ENCODE measurements at places on chromosomes 13 and 19.

DNA sequence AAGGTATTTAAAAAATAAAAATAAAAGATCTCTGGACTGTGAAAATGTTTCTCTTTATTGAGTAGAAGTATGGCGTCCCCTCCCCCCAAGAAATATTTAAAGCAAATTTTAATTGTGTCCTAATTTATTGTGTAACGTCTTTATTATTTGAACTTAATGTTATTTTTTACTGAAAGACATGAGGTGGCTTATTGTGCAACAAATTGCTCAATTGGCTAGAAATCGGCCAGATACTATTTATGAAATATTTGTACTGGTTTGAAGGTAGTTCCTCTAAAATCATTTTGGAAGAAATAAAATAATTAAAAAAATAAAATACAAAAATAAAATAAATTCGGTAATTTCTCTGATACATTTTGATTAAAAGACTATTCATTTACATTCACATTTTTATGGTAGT lies 162.3 kb downstream of the DACH1 start:
- no peak for DNase-seq

DNA sequence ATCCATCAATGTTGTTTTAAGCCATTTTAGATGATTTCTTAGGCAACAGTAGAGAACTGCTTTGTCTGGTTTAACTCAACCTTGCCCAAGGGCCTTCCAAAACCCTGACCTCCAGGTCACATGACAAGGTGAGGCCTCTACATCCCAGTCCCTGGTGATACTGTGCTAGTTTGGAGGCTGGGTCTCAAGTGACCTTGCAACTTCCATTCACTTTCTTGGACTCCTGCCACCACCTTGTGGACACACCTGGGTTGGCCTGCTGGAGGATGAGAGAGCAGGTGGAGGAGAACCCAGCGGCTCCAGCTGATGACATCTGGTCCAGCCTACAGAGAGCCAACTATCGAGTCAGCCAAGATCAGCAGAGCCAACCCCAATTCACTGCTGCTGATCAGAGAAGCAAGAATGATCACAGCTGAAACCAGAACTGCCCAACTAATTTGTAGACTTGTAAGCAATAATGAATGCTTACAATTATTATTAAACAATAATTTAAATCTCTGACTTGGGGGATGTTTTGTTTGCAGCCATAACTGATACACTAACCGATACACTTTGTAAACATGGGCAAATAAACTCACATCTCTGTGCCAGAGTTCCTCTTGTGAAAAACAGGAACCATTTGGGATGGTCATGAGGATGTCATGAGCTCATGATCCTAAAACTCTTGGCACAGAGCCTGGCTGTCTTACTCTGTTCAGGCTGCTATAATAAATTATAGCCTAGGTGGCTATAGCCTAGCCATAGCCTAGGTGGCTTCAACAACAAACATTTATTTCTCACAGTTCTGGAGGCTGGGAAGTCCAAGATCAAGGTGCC lies 11.5 kb downstream of the FAM187B start:
- no peak for DNase-seq

DNA sequence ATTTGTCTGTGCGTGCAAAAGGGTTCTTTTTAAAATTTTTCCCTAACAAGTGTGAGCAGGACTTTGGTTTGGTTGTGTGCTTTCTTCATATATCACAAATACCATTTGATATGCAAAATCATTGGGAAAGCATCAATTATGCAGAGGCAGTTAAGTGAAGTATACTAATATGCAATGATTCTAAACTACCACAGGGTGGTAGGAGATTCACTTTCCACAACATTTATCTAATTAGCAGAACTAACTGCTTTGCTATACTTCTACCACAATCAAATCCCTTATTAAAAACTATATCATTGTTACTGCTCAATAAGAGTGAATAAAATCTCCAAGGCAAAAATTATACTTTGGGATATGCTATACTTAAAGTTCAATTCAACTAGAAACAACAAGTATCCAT lies 2738.9 kb upstream of the PCDH20 start:
- no peak for DNase-seq

DNA sequence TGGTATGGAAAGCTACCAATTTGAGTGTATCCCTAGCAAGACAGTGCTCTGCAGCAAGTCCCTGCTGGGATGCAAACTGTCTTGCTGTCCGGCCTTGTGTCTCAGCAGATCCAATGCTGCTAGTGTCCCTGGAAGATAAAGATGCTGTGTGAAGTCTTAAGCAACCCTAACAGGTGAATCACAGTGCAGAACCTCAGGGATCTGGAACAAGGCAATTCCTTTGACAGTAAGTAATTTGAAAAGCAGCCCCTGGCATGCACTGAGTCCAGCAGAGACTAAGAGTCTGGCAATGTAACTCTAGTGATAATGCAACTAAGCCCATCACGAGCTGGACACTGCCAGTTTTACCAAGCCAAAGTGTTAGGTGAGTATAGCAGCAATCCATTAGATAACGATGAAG lies 1.7 kb upstream of the UCHL3 start:
- no peak for DNase-seq

DNA sequence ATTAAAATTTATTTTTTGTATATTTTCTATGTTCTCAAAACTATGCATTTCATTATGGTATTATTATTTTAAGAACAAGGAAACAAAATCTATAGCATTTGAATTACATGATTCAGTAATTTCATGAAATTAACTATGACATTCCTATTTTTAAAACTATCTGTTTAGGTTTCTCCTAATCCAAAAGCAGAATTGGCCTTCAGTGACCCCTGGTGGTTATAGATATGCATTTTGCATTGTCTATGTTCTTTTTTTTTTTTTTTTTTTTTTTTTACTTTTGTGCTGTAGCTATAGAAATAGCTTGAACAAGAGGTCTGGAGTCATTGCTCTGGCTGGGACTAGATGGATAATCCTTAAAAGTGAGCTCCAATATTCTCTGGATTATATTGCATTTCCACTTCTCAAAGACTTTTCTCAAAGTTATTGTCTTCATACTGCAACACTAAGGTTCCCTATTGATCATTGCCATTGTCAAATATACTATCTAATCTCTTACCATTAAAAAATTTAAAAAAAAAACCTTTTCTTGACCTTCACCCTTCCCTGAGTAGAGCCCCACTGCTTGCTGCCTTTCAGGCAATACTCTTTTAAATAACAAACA lies 15.9 kb upstream of the DNAJC3 start:
- DNase-seq, result no peak

DNA sequence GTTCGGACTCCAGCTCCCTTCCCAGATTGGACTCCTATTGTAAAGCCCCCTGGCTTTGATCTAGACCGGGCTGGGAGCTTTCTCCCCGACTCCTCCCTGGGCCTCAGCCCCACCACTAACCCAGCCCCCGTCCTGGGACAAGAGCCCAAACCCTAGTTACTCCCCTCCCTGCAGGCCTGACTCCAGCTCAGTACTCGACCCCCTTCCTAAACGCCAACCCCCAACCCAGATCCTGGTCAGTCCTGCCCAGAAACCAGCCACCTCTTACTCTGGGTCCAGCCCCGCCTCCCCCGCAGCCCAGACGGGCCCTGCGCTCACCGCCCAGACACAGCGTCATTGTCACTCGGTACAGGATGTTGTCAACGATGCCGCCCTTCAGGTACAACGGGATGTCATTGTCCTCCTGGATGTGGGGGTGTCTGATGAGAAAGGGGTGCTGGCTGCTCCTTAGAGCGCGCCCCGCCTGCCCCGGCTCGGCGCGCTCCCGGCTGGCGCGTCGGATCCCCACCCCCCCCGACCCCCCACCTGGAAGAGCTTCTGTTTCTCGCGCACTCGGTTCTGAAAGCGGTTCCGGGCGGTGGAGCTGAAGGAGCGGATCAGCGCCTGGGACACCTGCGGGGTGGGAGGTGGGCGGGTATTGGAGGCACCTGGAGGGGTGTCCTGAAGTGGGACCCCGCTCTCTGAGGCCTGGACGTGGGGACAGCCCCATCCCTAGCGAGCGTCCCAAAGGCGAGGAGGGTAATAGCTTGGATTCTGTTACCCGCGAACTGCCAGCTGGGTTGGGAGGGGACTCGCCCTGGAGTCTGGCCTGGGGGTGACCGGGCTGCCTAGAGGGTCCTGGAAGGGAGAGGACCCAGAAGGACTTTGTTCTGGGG lies 866 bp downstream of the COX7A1 start:
- no peak for DNase-seq

- DNase-seq, result peak; percentile 88
Measured at GRCh38 chr13:48037346-48038173, at the start of gene NUDT15. Gene NUDT15 (plus strand): TSS chr13:48037726. CDS start chr13:48037747, 21 bp downstream.

GRCh38 chr13:92947770-92948434 lies 278.7 kb upstream of the GPC6 start:
- DNase-seq, result no peak

- DNase-seq, result no peak
Measured at GRCh38 chr13:80547885-80548825, 207.2 kb upstream of the SPRY2 start.

GRCh38 chr19:45296355-45296754 lies 26.3 kb downstream of the CKM start:
- no peak for DNase-seq

- DNase-seq, result no peak
Measured at GRCh38 chr13:49022472-49023144, 46.9 kb downstream of the FNDC3A start.

DNA sequence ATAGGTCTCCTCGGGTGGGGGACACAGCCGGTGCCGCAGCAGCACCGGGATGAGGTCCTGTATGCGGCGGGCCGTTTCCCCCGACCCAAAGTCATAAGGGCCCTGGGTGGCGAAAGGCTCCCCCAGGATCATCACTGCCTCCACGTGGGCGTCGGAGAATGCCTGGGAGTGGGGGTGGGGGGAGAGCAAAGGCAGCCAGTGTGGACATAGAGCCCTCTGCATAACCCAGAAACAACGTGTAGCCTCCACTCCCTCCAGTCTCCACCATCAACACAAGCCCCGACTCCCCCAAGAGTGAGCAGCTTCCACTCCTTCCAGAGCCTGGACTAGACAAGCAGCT lies 1.7 kb upstream of the NUMBL start:
- DNase-seq, result no peak

DNA sequence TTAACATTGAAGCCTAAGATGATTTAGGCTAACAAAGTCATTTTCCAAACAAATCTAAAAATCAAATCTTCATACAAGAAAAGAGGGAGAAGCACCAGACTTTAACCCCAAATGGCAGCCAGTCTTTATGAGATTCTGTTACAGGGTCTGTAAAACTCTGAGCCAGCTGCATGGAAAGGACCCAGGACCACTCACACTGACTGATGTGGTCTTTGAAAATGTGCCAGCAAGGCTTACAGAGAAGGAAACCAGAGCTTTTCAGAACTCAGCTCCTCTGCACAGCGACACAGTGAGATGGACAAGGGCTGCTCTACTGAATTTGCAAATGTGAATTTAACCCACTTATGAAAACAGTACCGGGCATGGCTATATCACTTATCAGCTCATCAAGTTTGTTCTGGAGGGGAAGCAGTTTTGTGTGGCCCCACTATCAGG lies 98.8 kb upstream of the SERP2 start:
- no peak for DNase-seq

- DNase-seq, result no peak
Measured at GRCh38 chr13:31073859-31074718, 87.6 kb downstream of the HSPH1 start.

GRCh38 chr19:41785653-41786052 lies 10.7 kb upstream of the CEACAM3 start:
- DNase-seq, result peak; percentile 58

DNA sequence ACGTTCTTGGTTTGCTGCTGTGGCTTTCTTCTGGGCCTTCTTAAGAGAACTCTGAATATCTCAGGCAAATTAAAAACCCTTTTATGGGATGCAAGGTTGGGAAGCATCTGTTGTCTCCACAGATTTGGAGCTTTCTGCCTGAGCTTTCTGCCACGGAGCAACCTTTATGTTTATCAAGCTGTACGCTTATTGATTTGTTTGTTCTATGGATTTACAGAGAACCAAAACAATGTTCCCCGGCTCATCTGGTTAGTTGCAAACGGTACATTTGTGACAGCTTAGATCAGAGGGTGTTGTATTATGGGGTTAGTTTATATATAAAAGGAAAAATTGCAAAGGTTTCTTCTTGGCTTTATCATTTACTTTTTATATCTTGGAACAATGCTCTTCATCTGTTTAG lies 479.6 kb downstream of the DIAPH3 start:
- no peak for DNase-seq

DNA sequence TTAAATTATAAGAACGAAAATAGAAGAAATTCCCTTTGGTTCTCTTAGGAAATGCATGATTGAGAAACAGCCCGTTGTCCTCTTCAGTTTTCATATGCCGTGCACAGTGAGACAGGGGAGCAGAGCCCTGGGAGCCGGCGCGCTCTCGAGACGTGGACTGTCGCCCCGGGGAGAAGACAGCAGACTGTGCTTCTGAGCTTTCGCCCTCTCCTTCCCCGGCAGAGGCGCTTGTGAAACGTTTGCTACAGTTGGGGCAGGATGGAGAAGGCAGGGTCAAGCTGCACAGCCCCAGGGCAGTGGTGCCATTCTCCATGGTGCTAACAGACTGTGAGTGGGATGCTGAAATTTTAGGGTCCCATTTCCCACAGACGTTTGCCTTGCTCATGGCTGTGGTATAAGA lies 192.2 kb upstream of the KL start:
- no peak for DNase-seq

DNA sequence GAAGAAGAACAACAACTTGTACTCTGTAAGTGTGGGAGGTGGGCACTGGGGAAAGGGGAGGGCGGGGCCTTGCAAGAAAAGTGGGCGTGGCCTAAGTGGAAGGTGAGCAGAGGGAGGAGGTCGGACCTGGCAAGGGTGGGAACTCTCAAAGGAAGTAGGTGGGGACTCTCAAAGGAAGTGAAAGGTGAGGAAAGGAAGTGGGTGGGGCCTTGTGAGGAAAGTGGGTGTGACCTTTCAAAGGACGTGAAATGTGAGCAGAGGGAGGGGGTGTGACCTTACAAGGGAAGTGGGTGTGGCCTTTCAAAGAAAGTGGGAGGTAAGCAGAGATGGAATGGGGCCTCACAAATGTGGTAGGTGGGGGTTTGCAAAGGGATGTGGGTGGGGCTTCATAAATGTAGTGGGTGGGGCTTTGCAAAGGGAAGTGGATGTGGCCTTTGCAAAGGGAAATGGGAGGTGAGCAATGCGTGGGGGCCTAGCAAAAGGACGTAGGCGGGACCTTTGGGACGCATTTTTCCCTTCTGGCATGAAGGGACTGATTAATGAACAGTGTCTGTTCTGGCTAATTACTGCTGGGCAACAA lies 25.9 kb downstream of the ACSBG2 start:
- peak; percentile 19 for DNase-seq

GRCh38 chr13:75415694-75416093 lies 66.3 kb downstream of the TBC1D4 start:
- no peak for DNase-seq

DNA sequence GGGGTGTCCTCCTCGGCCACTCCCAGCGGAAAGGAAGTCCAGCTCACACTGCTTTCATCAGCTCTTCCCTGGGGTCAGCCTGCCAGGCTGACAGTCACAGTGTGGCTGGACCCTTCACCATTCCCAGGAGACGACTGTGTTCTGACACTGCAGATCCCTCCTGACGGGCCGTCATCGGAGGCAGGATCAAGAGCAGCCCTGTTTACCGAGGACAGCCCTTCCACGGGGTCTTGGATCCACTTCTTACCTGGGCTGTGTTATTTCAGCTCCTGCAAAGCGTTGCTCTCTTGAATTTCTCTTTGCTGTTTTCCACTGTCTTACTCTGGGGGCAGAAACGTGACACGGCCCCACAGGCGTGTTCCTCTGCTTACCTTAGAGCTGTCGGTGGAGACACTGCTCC lies 149.9 kb upstream of the SOX1 start:
- DNase-seq, result no peak

GRCh38 chr19:13255041-13255718 lies 105.0 kb downstream of the IER2 start:
- no peak for DNase-seq

Data from stimulated activated CD8-positive, alpha-beta memory T cell treated with anti-CD3 and anti-CD28 coated beads, Interleukin-12 subunit alpha, Interleukin-12 subunit beta, amount 100 ng/mL, for 1 hour (primary cell).